ENCODE measurements at places on chromosomes 4 and X.

DNA sequence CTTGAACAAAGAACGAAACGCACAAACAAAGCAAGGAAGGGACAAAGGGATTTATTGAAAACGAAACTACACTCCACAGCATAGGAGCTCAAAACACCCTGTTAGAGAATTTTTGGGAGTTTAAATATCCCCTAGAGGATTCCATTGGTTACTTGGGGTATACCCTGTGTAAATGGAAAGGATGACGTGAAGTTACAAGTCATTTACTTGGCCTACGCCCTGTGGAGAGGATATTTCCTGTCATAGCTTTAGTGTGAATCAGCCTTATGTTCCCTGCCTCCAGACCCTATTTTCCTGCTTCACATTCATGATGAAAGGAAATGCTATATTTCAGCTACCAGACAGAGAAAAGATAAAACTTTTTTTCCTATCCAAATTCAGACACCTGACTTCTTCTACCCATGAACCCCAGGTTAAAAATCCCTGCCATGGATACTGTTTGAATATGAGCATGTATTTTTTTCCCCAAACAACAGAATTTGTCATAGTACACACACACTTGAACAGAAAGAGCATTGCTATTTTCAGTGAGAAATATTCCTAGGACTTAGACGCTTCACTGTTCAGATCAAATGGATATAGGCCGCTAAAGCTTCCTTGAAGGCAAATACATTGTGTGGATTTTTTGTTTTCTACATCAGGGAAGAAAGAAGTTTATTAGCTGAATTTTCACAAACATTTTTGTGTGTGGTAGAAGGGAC is 20.4 kb downstream of the PIN4 start:
- no peak for DNase-seq

DNA sequence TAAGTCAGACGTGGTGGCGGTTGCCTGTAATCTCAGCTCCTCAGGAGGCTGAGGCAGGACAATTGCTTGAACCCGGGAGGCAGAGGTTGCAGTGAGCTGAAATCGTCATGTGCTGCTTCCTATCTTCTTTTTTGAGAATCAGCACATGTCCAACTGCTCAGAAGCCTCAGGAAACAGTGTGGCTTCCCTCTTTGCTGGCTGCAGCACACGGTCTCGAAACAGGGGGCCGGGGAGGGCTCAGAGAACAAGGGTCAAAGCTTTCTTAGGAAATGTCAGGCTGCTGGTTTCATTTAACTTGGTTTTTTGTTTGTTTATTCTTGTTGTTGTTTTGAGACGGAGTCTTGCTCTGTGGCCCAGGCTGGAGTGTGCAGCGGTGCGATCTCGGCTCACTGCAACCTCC is 31.3 kb downstream of the CRLF2 start:
- DNase-seq: no peak

GRCh38 chr4:154183264-154183663 is 308.3 kb downstream of the DCHS2 start:
- no peak for DNase-seq

GRCh38 chr4:56727150-56727549 is 46.1 kb upstream of the HOPX start:
- no peak for DNase-seq

GRCh38 chr4:158121161-158121579 is 51.7 kb downstream of the GASK1B start:
- no peak for DNase-seq

DNA sequence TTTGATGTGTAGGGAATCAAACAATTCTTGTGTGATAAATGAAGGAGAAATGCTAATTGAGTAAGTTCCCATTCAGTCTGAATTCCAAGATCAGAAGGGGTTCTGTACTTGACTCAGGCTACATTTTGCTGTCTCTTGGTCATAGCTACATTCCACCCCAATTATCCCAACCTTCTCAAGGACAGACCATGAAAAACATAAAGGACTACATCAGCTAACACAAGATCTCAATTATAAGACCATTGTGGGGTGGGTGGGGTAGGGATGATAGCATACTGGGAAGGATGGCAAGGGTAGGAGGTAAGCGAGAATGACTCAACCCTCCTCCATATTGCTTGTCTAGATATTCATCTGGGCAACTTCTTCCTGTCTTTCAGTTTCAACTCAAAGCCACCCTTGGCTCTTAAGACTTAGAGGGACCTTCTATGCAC is 87.4 kb upstream of the ETNPPL start:
- no peak for DNase-seq

DNA sequence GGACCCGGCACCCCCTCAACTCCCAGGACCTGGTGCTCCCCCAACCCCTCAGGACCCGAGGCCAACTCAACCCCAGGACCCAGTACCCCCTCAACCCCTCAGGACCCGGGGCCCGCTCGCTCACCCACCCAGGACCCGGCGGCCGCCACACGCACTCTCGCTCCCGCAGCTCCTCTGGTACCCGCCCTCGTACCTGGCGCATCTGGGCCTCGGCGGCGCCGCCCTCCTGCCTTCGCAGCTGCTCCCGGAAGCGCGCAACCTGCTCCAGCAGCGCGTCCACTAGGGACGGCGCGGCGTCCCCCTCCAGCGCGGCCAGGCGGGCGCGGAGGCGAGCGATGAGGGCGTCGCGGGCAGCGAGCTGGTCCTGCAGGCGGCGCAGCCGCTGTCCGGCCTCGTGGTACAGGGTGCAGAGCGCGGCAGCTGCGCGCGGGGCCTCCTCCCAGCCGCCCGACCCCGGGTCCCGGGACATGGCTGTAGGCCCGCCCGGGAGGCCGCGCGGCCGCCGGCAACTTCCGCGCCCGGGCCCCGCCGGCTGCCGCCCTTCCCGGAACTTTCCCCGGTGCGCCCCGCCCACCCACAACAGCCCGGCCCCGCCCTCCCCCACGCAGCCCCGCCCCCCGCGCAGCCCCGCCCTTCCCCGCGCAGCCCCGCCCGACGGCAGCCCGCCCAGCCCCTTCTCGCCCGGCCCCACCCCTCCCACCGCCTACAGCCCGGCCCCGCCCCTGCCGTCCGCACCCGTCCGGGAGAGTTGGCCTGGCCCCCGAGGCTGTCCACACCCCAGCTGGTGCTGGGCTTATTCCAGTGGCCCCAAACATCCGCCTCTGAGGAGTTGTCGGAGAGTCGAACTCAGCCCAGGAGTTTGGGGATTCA is at the start of gene TNIP2:
TNIP2 (minus strand) TSS at position 516 of the 870 bp plus-strand sequence; CDS start at position 469, 47 bp downstream.
- peak; percentile 37 for DNase-seq

DNA sequence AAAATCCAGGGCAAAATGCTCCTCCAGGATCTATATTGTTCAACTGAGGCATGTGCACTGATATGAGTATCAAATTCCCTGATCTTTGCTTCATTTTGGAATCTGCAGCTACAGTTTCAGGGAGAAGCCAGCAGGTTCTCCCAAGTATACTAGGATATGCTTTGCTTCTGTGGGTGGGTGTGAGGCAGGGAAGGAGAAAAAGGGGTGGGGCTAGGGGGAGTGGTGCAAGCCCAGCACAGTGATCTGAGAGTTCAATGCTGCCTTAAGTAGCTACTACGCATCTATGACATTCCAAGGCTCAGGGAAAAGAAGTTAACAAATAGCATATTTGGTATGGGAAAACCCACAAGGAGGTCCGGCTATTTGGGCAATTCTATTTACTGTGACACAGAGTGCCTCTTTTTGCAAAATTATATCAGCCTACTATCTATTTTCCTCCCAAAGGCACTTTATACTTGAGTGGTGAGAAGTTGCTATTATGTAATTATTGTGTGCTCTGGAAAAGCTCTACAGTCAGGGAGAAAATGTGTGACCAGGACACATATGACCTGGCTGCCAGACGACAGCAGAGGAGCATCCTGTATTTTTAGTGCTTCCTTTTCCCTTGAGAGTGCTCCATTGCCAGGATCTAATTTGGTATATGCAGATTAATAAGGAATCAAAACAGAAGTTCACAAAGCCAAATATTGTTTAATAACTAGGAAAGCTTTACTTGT is 162.0 kb downstream of the RNF150 start:
- DNase-seq: no peak

- DNase-seq: no peak
These were observed 118.5 kb downstream of the PLS3 start for GRCh38 chrX:115679460-115679859.

DNA sequence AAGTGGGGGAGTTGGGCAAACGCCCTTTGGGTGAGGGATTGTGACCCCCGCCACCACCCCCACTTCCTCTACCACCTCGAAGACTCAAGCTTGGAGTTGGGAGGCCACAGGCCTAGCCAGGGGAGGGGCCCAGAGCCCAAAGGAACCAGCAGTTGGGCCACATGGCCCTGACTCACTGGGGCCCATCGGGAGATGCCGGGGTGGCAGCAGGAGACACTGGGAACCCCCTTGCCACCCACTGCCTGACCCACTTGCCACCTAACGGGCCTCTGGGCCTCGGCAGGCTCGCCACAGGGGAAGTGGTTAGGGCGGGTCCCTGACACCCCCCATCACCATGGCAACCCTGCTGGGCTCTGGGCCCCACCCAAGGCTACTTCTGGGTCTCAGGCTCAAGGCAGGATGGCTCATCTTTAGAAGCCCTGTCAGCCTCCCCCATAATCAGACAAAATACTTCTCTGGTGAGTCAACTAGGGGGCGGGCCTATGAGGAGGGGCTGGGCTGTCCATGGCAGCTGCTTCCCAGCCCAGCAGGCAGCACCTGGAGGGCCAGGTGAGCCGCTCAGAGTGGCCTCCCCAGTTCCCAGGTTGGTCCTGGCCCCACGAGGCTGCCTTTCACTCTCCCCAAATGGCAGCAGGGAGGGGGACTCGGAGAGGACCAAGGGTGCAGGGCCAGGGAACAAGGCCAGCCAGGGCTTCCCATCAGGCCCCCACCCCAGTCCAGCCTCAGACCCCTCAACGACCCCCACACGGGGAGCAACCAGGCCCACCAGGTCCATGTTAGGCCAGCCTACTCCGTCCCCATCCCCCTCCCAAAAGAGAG is 5.6 kb downstream of the FLNA start:
- peak; percentile 36 for DNase-seq

DNA sequence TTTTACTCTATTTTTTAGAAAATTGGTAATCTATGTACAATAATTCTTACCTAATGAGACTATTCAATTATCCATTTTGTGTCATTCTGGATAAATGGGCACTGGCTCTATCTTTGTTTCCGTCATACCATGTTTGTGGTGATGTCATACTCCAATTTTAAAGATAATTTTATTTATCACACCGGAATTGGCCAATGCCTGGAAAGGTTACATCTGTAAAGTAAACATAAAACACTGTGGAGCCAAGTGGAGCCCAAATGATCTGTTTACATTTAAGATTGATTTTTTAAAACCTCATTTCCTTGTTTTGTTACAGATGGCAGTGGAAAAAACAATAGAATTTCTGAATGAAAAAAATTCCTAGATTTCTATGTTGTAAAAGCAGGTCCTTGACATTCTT is 120.2 kb upstream of the GPRIN3 start:
- DNase-seq: no peak

DNA sequence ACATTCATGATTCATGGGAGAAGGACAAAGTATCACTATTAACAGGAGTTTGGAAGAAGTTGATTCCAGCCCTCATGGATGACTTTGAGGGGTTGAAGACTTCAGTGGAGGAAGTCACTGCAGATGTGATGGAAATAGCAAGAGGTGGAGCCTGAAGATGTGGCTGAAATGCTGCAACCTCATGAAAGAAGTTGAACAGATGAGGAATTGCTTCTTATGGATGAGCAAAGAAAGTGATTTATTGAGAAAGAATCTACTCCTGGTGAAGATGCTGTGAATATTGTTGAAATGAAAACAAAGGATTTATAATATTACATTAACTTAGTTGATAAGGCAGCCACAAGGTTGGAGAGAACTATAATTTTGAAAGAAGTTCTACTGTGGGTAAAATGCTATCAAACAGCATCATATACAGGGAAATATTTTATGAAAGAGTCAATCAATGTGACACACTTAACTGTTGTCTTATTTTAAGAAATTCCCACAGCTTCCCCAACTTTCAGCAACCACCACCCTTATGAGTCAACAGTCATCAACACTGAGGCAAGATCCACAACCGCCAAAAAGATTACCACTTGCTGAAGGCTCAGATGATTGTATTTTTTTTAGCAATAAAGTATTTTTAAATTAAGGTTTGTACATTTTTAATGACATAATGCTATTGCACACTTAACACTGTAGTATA is 302.6 kb downstream of the CBLL2 start:
- no peak for DNase-seq

GRCh38 chr4:54677416-54677815 is 19.7 kb downstream of the KIT start:
- DNase-seq: no peak

GRCh38 chr4:6779667-6780565 is 2.6 kb upstream of the KIAA0232 start:
- no peak for DNase-seq

DNA sequence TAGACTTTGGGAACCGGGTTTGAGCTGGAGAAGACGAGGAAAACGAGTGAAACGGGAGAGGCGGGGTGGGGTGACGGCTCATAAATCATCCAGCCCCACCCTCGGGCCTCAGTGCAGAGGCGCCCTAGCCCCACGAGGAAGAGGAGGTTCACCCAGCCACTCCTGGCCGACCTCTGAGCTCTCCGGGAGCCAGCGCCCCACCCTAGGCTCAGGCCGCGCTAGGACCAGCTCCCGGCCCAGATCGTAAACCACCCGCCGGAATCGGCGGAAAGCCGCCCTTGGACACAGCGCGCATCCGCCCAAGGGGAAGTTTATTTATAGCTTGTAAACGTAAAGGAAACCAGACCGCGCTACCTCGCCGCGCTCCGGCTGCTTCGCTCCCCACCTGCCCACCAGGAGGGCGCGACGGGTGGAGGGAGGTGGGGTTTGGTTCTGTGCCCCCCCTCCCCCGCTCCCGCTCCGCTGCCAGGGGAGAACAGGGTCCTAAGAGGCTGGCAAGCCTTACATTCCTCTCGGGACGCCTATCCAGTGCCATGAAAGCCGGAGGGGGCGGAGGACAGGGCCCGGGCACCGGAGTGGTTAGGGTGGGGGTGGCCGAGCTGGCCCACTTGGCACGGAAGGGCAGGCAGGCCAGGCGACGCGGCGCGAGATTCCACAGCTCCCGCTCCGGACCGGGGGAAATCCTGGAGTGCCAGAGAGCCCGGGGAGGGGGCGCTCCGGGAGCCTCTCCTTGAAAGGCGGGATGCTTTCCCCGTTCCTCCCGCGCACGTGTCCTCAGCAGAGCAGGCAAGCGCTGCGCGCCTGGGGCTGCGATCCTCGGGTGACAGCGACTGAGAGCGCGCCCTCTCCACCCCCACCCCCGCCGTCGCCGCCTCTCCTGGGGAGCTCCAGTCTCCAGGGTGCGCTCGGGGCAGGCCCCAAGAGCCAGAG is 84.2 kb downstream of the BCOR start:
- peak; percentile 38 for DNase-seq
